Uterus (tissue), 4 donors: ENCODE measurements at places on chromosomes 6 and 20. TPM values are rescaled to one million over a fixed set of nuclear protein-coding genes. Genes with fewer than 3 reads are reported as not detected.

Gene ZBP1
- total RNA-seq, result 0.46 TPM

Gene GRM1
- 0.07 TPM for total RNA-seq

Gene VSTM2L
- 0.51 TPM for total RNA-seq

Gene DLL1
- total RNA-seq, result 8.7 TPM

GRCh38 chr6:47358440-47359225, 48.9 kb upstream of the TNFRSF21 start:
- no peaks in the 10 kb centered on the region for H3K27me3 ChIP-seq
- no peaks in the 10 kb centered on the region for H3K36me3 ChIP-seq
- DNase-seq, result no peak

- no peaks in the 10 kb centered on the region for H3K4me1 ChIP-seq
- no peak overlapping the region for H3K27ac ChIP-seq
- H3K4me3 ChIP-seq, result no peak overlapping the region
- no peaks in the 10 kb centered on the region for H3K36me3 ChIP-seq
- no peak for DNase-seq
Observed at GRCh38 chr6:112013051-112013450, 40.9 kb upstream of the CCN6 start.

DNA sequence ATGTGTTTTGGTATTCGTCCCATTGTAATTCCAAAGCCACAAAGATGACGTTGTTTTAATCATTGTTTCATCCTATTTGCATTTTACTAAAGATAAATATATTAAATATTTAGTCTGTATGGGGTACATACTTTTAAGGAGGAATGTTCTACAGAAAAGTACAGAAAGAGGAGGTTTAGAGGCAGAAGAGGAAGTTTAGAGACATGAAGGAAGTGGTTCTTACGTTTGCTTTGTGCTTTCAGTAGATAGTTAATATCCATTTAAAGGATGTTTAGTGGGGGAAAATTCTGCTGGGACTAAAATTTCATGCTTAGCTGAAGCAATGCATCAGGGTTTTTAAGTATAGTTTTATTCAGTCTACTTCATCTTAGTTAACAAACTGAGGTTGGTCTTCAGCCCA, 116.6 kb downstream of the CRYBG1 start:
- H3K4me3 ChIP-seq, result no peak overlapping the region
- no peaks in the 10 kb centered on the region for H3K27me3 ChIP-seq
- DNase-seq, result no peak
- H3K36me3 ChIP-seq, result no peaks in the 10 kb centered on the region
- no peak overlapping the region for H3K27ac ChIP-seq

DNA sequence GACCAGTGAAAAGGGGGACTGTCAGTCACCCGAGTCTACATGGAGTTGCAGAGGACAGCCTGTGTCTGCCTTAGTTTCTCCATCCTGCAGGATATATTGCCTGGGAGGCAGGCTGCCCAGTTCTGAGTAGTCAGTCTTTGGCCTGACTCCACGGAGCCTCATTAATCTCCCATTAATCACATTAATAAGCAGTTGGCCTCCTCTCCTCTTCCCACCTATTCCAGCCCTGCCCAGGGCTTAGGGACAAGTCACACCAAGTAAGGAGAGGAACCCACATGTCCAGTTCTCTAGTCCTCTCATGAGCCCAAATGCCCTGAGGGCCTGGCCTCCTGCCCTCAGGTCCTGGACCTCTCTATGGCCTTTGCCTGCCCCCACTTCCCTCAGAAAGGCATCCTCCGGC, 1.3 kb upstream of the MUCL3 start:
- DNase-seq, result no peak
- no peaks in the 10 kb centered on the region for H3K36me3 ChIP-seq
- H3K4me1 ChIP-seq, result no peaks in the 10 kb centered on the region
- H3K27ac ChIP-seq, result no peak overlapping the region

DNA sequence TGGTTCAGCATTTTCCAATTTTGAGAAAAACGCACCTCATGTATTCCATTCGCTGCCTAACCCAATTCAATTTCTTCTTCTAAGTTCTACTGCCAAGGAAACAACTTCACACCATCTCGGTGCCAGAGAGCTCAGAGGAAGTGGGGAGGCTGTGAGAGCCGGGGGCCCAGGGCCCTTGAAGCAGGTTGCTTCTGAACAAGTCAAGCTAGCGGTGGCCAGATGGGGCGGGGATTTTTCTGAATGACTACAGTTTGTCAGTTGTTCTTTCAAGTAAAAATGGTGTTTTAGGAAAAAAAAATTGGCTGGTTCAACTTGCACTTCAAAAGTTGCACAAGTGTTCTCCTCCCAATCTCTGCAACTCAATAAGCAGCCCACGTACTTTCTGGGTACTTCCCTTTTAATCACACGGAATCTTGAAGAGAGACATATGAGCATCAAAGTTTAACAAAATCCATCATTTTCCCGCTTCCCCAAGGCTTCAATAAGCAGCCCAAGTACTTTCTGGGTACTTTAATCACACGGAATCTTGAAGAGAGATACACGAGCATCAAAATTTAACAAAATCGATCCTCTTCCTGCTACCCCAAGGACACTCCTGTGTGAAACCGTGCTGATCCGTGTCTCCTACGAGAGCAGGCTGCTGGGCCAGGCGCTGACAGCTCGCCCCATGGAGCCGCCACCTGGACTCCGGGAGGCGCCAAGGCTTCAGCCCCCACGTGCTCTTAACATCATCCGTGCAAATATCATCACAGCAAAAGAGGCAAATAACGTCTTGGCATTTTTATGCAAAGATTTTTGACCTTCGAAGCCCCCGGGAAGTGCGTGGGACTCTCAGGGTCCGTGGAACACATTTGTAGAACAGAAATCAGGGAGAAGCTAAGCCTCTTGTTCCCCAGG, 186.7 kb upstream of the PDE10A start:
- H3K27ac ChIP-seq, result peak overlapping the region; percentile 51
- H3K4me3 ChIP-seq, result peak overlapping the region; percentile 5
- no peaks in the 10 kb centered on the region for H3K36me3 ChIP-seq
- no peaks in the 10 kb centered on the region for H3K27me3 ChIP-seq
- DNase-seq, result peak; percentile 50
- H3K4me1 ChIP-seq, result peaks cover 1% of the 10 kb centered on the region

GRCh38 chr20:50625986-50626677, 65.2 kb downstream of the RIPOR3 start:
- H3K27me3 ChIP-seq, result no peaks in the 10 kb centered on the region
- peak overlapping the region; percentile 61 for H3K27ac ChIP-seq
- H3K36me3 ChIP-seq, result no peaks in the 10 kb centered on the region
- DNase-seq, result peak; percentile 76
- no peaks in the 10 kb centered on the region for H3K4me1 ChIP-seq

DNA sequence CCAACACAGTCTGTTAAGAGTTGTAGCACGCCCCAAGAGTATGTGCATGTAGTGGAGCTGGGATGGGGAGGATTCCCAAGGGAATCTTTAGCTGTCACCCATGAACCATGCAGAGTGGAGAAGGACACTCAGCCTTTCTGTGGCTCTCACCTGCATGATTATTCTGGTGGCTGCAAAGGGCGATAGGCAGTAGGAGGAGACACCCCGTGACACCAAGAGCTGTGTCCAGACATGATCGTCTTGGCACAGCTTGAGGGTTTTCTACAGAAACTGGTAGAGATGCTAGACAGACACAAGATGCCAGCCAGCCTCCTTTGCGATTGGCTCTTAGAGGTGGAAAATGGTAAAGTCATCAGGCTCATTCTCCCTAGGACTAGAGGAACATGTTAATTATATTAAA, 3.1 kb upstream of the CSE1L start:
- no peak overlapping the region for H3K27ac ChIP-seq
- H3K36me3 ChIP-seq, result no peaks in the 10 kb centered on the region
- peaks cover 5% of the 10 kb centered on the region for H3K4me1 ChIP-seq
- H3K27me3 ChIP-seq, result no peaks in the 10 kb centered on the region
- no peak for DNase-seq

- no peaks in the 10 kb centered on the region for H3K4me1 ChIP-seq
- no peak overlapping the region for H3K4me3 ChIP-seq
- no peaks in the 10 kb centered on the region for H3K27me3 ChIP-seq
Observed at GRCh38 chr6:51283723-51284355, 465.2 kb downstream of the TFAP2B start.
